ENCODE measurements at places on chromosomes 7 and 10.
A peak's percentile ranks its signal among the peaks of the same experiment; 100 is the strongest.

DNA sequence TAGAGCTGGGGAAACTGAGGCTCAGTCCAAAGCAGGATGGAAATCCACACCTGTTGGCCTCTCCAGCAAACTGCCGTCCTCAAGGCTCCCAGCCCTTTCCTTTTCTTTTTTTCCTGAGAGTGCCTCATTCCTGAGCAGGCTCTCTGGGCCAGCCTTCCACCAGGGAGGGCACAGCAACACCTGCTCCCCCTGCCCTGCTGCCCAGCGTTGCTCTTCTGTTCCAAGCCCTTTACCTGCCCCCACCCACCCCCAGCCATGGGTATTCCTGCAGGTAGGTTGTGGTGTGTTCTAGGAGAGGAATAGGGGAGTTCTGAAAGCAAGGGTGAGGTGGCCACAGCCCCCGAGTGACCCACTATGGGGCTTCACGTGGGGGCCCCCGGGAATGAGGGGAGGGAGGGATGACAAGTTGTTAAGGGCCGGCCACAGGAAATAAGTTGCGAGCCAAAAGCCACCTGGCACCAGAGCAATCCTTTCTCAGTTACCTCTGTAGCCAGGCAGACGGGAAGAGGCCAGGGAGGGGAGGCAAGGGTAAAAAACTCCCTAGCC is 19.3 kb downstream of the VSIR start:
- no peak for DNase-seq
- peaks cover 4% of the 10 kb centered on the region for H3K4me1 ChIP-seq
- peaks cover 29% of the 10 kb centered on the region for H3K36me3 ChIP-seq
- no peak overlapping the region for H3K27ac ChIP-seq
- H3K27me3 ChIP-seq = peaks cover 2% of the 10 kb centered on the region
- H3K4me3 ChIP-seq = no peak overlapping the region

DNA sequence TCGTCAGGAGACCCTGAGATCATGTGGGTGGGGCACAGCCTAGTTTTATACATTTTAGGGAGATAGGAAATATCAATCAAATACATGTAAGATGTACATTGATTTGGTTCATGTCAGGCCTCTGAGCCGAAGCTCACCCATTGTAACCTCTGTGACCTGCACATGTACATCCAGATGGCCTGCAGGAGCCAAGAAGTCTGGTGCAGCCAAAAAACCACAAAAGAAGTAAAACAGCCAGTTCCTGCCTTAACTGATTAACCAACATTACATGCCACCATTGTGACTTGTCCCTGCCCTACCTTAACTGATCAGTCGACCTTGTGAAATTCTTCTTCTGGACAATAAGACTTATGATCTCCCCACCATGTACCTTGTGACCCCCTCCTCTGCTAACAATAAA is 16.0 kb upstream of the LRRC61 start:
- no peak overlapping the region for H3K4me3 ChIP-seq
- no peak overlapping the region for H3K27ac ChIP-seq
- H3K36me3 ChIP-seq = no peaks in the 10 kb centered on the region
- peaks cover 4% of the 10 kb centered on the region for H3K27me3 ChIP-seq
- DNase-seq = no peak

DNA sequence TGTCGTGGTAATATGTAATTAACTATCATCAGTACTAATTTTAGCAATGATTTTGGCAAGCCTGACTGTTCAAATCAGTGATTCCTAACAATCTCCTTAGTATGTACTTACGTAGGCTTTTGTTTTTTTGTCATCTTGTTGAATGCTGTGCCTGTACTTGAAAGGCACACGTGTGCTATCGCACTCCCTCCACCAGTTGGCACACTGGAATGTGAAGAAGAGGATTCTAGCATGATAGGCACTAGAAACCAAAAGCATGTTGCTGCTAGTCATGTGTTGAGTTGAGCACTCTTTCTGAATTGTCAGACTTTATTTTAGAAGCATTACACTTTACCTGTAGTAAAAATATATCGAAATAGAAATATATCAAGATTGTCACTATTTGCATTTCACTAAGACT is 59.1 kb downstream of the TASOR2 start:
- H3K36me3 ChIP-seq = peaks cover 92% of the 10 kb centered on the region
- no peak overlapping the region for H3K27ac ChIP-seq
- H3K4me1 ChIP-seq = peaks cover 2% of the 10 kb centered on the region
- H3K27me3 ChIP-seq = no peaks in the 10 kb centered on the region
- no peak overlapping the region for H3K4me3 ChIP-seq

DNA sequence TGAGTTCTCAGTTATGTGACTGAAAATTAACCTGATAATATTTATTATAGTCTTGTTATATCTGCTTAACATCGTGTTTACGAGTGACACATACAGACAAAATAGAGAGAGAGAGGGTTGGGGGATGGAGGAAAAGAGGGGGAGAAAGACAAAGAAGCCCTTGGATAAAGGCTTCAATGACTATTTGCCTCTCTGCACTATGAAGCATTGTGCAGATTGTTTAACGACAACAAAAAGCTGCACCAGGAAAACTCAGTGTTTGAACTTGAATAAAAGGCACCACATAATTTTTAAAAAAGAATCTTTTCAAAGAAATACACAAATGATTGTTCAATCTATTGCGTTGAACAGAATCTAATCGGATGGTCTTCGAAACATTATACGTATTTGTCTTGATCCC is 27.8 kb downstream of the MAGI2 start:
- no peak overlapping the region for H3K4me3 ChIP-seq
- DNase-seq = no peak
- no peaks in the 10 kb centered on the region for H3K27me3 ChIP-seq
- no peaks in the 10 kb centered on the region for H3K4me1 ChIP-seq

- no peak for DNase-seq
- H3K4me3 ChIP-seq = no peak overlapping the region
- H3K36me3 ChIP-seq = no peaks in the 10 kb centered on the region
These were observed 32.6 kb downstream of the AP5Z1 start for GRCh38 chr7:4808026-4808425.

DNA sequence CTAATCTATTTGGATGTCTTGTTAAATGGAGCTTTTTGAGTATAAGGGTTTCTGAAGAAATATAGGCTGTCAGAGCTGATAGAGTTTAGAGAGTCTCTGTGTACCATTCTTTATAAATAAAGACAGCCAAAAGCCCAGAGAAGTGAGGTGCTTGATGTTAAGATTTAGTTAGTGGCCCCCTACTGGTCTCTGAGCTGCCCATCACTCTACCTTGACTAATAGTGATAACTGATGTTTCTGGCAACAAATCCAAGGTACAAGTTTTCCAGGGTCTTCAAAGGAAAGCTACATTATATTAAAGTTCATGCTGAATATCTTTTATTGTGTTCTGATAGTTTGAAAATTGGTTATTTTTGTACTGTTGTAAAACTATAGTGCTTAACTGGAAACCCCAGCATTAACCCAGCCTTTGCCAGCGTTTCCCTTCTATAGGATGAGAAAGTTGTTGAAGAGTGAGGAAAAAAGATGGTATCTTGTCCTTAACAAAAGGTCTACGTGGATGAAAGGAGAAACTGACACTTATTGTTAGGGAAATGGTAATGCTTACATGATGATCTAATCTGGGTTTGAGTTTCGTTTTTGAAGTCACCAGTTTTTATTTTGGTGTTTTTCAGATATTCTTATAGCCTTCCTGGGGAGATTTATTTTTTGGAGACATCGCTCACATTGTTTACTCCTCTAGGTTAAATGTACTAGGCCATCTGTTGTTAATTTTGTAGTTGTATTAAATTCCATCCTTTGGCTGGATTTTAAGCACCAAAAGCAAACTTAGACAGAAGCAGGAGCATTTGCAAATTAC is 79.0 kb downstream of the AUTS2 start:
- peak overlapping the region; percentile 63 for H3K4me3 ChIP-seq
- H3K27me3 ChIP-seq = no peaks in the 10 kb centered on the region
- H3K27ac ChIP-seq = no peak overlapping the region
- no peak for DNase-seq
- H3K4me1 ChIP-seq = no peaks in the 10 kb centered on the region

DNA sequence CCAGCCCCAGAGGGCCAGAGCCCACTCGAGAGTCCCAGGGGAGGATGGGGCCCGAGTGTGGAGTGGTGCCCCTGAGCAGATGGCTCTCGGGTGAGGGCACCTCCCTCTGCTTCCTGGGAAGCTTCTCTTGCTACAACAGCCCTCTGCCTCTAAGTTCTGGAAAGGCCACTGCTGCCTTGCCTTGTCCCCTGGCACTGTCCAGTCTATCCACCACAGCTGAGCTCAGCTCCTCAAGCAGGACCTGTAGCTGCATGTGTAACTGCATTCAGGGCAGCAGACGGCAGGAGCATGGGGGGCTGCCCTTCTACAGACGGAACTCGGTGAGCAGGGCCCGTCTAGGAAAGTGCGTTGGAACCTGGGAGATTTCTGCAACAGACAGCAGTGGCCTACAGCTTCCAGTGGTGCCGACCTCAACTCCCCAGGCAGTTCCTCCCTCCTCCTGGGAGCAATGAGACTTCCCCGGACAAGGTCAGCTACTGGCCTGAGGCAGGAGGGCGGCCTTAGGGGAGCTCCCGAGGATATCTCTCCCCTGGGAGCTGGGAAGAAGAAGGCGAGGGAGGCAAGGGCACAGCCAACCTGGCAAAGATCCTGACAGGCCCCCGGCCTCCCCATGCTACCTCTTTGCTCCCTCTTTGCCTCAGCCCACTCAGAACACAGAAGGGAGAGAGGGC is 88.5 kb downstream of the DLG5 start:
- H3K27ac ChIP-seq = peak overlapping the region; percentile 56
- no peaks in the 10 kb centered on the region for H3K27me3 ChIP-seq
- no peak overlapping the region for H3K4me3 ChIP-seq
- H3K36me3 ChIP-seq = peaks cover 81% of the 10 kb centered on the region
- H3K4me1 ChIP-seq = peaks cover 51% of the 10 kb centered on the region
- no peak for DNase-seq

GRCh38 chr7:27890205-27890849 is 150.4 kb downstream of the TAX1BP1 start:
- no peaks in the 10 kb centered on the region for H3K27me3 ChIP-seq
- H3K36me3 ChIP-seq = peaks cover 22% of the 10 kb centered on the region
- DNase-seq = no peak

DNA sequence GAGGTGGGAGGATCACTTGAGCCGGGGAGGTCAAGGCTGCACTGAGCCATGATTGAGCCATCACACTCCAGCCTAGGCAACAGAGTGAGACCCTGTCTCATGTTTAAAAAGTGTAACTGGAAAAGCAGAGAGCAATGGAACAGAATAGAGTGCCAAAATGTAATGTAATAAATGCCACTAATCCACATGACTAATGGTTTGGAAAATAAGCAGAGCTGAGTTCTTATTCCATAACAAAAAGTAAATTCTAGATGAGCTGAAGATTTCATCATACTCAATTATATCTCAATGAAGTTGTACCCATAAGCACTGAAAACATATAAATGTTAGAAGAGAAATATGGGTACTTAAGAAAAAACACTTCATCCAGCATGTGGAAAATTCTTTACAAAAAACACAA is 132.6 kb downstream of the USP6NL start:
- H3K36me3 ChIP-seq = peaks cover 3% of the 10 kb centered on the region
- H3K27me3 ChIP-seq = no peaks in the 10 kb centered on the region
- no peak for DNase-seq
- H3K4me1 ChIP-seq = no peaks in the 10 kb centered on the region

DNA sequence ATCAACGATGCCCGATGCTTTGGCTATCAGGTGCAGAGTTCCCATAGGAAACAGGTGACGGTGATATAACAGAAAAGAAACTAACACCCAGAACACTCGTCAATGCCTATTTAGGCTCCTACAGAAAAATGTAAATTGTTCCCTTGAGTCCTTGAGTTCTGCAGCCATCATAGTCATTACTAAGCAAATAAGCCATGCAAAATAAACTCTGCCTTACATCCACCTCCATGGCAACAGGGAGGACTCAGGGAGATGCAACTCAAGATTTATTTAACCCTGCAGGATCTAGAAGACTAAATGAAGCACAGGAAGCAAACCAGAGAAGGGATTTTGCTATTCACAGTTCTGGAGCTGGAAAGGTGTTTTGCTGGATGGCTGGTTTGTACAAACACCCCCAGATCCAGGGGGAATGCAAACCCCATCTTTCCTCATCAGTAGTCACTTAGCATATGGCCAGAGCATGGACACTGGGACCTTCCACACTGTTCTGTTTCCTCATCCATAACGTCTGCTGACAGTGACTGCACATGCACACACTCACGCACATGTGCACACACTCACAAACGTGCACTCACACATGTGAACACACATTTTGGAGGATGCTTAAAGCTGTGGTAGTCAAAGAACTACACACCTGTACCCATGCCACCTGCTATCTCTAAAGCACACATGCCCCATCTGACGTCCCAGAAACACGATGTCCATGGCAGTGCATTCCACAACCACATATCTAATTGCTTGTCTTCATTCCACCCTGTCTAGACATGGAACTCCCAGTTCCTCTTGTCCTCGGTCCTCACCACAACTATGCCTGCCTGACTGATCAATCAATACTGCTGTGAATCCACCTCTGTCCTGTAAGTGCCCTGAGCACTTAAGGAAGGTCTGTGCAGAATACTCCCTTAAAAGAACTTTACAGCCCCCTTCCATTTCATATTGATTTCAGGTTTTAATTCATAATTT is 178.2 kb downstream of the COBL start:
- no peaks in the 10 kb centered on the region for H3K36me3 ChIP-seq
- peaks cover 1% of the 10 kb centered on the region for H3K4me1 ChIP-seq
- H3K4me3 ChIP-seq = no peak overlapping the region

GRCh38 chr7:150989456-150989855 is 1.4 kb upstream of the NOS3 start:
- no peak for DNase-seq
- H3K27ac ChIP-seq = no peak overlapping the region
- H3K36me3 ChIP-seq = no peaks in the 10 kb centered on the region
- H3K4me1 ChIP-seq = peaks cover 6% of the 10 kb centered on the region
- H3K27me3 ChIP-seq = peaks cover 53% of the 10 kb centered on the region
- H3K4me3 ChIP-seq = no peak overlapping the region

DNA sequence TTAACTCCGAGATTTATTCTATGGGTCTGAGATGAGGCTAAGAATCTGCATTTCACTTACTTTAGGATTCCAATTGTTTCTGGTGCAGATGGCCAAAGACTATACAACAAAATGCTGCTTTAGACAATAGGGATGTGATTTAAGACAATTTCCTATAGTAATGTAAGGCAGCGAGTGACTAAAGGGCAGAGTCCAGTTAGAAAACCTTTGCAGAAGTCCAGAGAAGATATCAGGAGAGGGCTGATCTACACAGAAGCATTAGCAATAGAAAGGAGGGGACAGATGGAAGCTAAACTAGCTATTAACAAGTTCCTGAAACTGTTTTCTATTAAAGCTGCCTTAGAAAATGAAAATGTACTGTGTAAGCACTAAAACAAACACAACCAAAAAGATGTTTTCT is 398.9 kb downstream of the DGKB start:
- no peaks in the 10 kb centered on the region for H3K4me1 ChIP-seq
- DNase-seq = no peak
- no peaks in the 10 kb centered on the region for H3K36me3 ChIP-seq
- H3K27ac ChIP-seq = no peak overlapping the region
- H3K27me3 ChIP-seq = no peaks in the 10 kb centered on the region
- no peak overlapping the region for H3K4me3 ChIP-seq

DNA sequence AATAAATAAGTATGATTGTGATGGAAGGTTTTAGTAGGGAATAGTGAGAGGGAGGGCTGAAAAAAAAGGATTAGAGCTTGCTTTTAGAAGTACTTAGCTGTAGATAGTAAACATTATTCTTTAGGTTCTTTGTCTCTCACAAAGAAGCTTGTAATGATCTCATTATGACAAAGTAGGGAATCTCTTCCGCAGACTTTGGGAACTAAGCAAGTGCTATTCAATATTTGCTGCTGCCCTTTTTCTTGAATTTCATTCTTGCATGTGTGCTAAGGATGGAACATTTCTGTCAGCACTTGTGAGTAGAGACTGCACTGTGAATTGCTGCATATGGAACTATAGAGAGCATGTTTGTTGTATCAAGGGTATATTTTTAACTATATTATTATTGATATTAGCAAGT is 173.4 kb downstream of the ST7 start:
- no peaks in the 10 kb centered on the region for H3K4me1 ChIP-seq
- no peaks in the 10 kb centered on the region for H3K36me3 ChIP-seq
- no peak overlapping the region for H3K4me3 ChIP-seq
- DNase-seq = peak; percentile 18
- no peak overlapping the region for H3K27ac ChIP-seq
